Ovary (tissue), 10 donors: ENCODE measurements at places on chromosomes 2 and 18. TPM values are rescaled to one million over a fixed set of nuclear protein-coding genes. Genes with fewer than 3 reads are reported as not detected.

MSTN gene
- 0.25 TPM for total RNA-seq

GRCh38 chr2:145258903-145259579 is 739.1 kb upstream of the ZEB2 start:
- no peak for DNase-seq

DNA sequence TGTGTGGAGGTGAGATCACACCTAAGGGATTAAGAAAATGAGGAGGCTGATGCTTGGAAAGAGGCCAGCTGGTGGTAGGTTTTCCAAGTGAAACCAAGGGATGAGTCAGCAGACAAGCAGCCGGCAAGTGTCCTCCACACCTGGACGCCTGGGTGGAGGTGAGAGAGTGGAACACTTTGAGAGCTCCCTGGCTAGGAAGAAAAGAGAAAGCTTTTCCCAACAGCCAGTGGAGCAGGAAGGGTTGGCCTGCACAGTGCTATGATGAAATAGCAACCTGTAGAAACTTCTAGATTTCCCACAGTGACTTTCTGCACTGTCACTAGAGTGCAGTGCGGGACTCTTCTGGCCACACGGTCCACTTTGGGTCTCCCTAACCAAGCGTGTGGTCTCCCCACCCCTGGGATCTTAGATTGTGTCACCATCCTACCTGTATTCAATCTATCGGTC is 19.6 kb upstream of the IL37 start:
- no peak for DNase-seq

DNA sequence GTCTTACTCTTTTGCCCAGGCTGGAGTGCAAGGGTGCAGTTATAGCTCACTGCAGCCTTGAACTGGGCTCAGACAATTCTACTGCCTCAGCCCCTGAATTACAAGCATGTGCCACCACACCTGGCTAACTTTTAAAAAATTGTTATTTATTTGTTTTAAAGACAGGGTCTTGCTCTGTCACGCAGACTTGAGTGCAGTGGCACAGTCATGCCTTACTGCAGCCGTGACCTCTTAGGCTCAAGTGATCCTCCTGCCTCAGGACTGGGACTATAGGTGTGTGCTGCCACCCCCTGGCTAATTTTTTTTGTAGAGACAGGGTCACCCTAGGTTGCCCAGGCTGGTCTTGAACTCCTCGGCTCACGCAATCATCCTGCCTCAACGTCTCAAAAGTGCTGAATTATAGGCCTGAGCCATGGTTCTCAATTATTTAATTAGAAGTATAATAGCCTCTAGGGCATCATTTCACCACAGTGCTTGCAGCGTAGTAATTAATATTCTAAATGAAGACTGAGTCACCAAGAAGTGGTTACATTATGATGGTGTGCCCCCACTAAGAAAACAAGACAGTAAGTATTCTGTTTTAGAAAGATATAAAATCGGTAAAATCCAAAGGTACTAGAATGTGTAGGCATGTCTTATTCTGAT is 69.6 kb downstream of the EML4 start:
- DNase-seq: no peak

LYG1 gene
- 1.0 TPM for total RNA-seq

LINC00305 gene
- not detected for total RNA-seq
